ENCODE measurements at places on chromosomes 7 and 10.
A peak's percentile ranks its signal among the peaks of the same experiment; 100 is the strongest.

DNA sequence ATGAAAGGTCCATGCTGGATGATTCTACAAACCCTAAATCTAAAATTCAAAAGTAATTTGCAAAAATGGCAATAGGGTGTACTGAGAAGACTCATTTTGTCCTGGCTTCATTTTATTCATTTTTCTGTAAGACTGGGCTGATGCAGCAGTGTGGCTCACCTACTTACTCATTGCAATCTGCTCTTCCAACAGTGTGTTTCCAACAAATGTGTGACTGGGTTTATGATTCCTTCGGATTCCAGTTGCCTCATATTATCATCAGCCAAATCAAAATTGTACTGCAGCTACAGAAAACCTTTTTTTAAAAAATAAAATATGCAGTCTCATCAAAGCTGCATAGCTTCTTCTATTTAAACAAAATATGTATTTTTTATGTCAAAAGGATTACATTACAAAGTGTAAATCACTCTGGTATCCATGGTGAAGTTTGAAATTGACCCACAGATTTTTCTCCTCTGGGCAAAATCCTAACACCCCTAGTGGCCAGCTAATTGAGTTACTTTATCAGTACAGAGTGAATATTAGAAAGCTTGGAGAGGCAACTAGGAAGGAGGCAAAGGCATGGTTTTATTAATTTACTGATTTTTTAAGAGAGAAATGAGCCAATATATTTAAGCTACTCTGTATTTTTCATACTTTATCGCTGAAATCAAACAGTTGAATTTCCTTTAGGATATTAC lies 390.3 kb downstream of the MAGI2 start:
- DNase-seq: no peak

DNA sequence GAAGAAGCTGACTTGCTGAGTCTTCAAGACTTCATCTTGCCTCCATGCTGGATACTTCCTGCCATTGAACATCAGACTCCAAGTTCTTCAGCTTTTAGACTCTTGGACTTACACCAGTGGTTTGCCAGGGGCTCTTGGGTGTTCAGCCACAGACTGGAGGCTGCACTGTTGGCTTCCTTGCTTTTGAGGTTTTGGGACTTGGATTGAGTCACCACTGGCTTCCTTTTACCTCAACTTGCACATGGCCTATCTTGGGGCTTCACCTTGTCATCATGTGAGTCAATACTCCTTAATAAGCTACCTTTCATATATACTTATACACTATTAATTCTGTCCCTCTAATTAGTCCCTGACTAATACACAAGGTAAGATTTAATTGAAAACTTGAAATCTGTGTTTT lies 361.7 kb upstream of the SEMA3C start:
- DNase-seq: peak; percentile 26

- peak; percentile 69 for DNase-seq
These were observed 30.9 kb upstream of the SMKR1 start for GRCh38 chr7:129471402-129471827.

GRCh38 chr7:106183952-106184351 lies 71.8 kb upstream of the SYPL1 start:
- no peak for DNase-seq

DNA sequence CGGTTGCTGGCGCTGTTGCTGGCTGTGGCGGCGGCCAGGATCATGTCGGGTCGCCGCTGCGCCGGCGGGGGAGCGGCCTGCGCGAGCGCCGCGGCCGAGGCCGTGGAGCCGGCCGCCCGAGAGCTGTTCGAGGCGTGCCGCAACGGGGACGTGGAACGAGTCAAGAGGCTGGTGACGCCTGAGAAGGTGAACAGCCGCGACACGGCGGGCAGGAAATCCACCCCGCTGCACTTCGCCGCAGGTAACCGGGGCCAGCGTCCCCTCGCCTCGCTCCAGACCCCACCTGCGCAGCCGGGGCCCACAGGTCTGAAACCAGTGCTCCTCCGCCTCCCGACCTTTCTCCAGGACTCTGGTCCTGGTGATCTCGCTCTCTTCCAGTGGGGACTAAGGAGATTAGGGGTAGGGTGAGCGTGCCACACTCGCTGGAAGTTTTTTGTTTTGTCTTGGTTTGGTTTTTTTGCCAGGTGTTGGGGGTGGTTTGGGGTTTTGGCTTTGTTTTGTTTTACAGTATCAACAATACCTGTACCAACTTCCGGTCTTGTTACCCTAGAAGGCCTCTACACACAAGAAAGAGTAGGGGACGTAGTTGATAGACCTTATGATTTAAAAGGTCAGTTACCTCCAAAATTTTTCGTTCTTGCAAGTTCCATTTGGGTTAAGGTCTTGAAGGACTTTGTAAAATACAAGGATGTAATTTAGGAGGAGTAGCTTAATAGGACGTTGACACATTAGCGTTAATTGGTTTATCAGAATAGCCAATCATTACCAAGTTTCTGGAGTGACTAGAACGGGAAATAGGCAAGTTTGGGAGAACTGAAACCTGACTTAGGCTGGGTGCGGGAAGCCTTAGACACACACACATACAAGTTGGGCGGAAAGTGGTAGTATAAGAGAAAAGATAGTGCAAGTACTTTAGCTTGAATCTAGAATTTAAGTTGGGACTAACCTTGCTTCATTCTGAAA lies 704 bp downstream of the TNKS2 start:
- no peak for DNase-seq

DNA sequence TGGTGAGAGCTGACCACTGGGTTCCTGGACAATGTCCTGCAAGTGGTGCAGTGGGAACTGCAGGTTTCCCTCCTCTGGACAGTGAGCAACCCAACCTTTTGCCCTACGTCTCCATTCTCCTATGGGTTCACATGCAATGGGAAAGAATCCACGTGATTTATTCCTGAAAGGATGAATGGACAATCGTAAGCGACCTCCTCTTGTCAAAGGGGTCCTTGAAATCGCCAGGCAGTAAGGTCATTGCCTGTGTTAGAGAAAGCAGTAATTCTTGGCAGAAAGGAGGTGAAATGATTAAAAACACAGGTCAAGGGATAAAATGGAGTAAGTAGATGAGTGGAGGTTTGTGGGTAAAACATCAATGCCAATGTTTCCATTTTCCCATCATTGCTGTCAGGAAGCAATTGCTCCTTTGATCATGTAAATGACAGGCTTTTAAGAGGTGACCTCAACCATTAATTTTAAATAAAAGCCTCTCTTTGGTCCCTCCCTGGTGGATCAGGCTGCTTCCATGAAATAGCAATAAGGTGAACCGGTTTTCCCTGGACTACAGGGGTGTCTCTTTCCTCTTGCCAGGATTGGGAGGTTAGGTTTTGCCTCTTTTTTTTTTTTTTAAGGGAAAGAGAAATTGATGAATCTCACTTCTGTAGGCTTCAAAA lies 330.0 kb upstream of the PRKCQ start:
- no peak for DNase-seq

DNA sequence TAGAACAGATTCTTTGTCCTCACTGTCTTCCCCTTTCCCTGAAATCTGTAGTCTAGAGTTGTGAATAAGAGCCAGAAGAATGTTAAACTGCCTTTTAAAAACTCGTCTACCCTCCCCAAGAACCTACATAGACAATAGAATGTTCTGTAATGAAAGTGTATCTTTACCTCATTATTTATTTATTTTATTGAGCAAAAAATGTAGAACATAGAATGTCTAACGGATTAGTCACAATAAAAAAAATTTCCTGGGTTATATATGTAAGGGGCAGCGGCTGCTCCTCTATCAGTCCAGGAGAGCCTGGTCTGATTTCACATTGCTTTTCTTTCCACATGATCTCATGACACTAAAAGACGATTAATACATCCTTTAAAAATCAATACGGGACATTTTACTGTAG lies 135.7 kb downstream of the SDK1 start:
- DNase-seq: peak; percentile 24
